ENCODE measurements at places on chromosomes 5 and 9.
A peak's percentile ranks its signal among the peaks of the same experiment; 100 is the strongest.

DNA sequence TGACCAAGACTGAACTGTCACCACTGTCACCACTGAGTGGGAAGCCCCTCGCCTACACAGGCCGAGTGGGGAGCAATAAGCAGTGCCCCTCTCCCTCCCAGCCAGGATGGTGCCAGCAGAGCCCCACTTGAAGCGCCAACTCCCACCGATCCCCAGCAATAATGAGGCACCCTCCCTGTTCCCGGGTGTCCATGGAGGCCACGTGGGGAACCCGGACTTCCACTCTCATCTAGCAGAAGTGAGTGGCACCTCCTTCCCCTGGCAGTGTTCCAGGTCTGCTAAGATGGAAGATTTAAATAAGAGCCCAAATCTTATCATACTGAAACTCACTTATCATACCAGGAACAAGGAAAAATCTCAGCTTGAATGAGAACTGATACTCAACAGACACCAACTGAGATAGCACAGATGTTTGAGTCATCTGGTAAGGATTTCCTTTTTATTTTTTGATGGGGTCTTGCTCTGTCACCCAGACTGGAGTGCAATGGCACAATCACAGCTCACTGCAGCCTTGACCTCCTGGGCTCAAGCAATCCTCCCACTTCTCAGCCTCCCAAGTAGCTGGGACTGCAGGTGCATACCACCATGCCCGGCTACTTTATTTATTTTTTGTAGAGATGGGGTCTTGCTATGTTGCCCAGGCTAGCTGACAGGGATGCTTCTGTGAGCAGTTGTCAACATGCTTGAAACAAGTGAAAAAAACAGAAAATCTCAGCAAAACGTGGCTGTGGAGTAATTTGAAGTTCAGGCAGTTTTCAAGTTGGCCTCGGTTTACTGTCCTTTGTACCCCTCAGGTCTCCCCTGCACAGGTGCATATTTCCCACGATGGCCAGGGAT is 29.6 kb upstream of the ASS1 start:
- DNase-seq, result peak; percentile 36

DNA sequence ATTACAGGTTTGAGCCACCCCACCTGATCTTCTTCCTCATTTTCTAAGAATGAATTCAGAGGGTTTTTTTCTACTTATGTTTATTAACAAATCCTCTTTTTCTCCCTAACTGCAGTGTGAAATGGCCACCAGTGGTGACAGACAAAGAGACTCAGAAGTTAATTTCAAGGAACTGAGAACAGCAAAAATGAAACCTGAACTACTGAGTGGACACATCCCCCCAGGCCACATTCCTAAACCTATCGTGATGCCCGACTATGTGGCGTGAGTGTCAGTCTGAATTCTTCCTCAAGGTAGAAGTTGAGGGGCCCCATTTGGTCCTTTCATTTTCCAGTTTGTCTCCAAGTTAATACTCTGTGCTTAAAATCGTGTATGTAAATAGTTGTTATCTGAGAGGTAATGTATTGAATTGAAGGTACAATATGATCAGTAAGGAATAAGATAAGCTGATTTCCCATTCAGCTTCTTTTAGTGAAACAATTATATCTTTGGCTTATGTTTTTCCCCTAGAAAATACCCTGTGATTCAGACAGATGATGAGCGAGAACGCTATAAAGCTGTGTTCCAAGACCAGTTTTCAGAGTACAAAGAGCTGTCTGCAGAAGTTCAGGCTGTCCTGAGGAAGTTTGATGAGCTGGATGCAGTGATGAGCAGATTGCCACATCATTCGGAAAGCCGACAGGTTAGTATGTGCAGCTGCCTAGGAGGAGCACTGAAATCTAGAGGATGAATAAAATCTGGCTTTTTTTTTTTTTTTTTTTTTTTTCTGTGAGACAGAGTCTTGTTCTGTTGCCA is 17.7 kb downstream of the MARVELD2 start:
- peak; percentile 86 for DNase-seq

GRCh38 chr9:108072740-108073139 is 583.2 kb upstream of the KLF4 start:
- no peak for DNase-seq

DNA sequence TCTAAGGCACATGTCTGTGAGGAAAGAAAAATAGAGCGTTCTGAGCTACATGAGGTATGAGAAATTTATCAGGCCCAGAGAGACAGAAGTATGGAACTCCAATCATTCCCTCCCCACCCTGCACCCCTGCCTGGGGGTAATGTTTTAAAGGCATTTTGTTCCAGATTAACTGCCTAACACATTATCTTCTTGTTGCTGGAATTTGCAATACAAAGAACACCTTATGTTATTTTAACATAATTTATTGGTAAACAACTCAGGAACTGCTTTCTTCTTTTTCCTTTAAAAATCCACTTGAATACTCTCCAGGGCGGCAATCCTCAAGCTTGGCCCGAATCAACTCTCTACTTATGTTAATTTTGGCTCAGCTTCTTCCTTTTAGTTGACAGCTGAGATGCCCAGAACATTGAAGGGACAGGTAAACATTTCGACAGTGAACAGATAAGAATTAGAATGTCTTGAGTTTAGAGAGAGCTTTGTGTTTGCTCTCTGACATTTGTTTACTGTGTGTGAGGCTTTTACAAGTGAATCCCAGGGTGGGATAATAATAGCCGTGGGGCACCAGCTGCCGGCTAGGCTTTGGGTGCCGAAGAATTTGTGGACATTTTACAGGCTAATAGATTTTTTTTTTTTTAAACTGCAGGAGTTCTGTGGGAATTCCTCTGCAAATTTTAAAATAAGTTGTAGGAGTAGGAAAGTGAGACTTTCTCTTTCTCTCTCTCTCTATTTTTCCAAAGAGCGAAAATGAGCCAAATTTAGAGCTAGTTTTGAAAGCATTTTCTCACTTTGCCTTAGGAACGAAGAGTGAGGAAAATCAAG is 96.4 kb upstream of the TAF11L2 start:
- DNase-seq, result no peak

- DNase-seq, result peak; percentile 2
These were observed 70.2 kb downstream of the ANKRD33B start for GRCh38 chr5:10634050-10634449.

GRCh38 chr5:146025114-146025680 is 80.2 kb downstream of the PLAC8L1 start:
- DNase-seq, result no peak

GRCh38 chr9:111959468-111960359 is 63.1 kb downstream of the UGCG start:
- peak; percentile 77 for DNase-seq

GRCh38 chr5:56819060-56819881 is 3.9 kb downstream of the MAP3K1 start:
- DNase-seq, result peak; percentile 56

DNA sequence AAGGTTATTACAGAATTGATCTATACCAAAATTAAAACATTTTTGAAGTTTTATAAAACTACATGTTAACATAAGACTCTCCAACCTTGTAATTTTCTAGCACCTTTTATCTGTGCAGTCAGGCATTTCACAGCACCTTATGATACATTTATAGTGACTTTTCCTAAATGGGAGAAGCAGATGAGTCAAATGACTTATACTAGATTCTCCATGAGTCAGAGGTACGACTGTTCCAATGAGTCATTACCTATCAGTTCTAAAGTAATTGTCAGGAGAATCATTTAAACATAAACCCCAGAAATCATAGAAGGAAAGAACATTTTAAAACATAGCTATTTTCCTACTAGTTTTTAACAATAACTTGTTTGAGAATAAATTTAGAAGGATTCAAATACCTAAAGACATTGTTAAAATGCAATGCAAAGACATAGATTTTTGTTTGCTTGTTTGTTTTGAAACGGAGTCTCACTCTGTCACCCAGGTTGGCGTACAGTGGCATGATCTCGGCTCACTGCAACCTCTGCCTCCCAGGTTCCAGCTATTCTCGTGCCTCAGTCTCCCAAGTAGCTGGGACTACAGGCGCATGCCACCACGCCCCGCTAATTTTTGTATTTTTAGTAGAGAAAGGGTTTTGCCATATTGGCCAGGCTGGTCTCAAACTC is 34.7 kb upstream of the DMXL1 start:
- DNase-seq, result no peak

DNA sequence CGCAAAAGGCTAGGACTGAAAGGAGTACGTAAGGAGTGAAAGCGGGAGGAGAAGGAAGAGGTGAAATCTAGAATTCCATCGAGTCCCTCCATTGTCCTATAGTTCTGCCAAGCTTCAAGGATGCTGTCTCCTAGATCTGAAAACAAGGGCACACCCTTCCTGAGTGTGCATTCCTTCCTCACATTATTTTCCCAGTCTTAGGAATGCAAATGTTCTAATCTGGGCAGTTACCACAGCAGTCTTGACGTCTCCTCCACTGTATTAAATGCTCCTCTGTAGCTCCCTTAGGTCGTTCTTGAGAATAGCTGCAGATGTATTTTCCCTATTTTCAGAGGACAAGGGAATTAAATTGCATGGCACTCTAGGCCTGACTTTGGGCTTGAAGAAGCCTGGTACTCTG is 127.6 kb downstream of the SLIT3 start:
- no peak for DNase-seq

GRCh38 chr9:33159777-33160127 is 7.4 kb downstream of the B4GALT1 start:
- peak; percentile 95 for DNase-seq

DNA sequence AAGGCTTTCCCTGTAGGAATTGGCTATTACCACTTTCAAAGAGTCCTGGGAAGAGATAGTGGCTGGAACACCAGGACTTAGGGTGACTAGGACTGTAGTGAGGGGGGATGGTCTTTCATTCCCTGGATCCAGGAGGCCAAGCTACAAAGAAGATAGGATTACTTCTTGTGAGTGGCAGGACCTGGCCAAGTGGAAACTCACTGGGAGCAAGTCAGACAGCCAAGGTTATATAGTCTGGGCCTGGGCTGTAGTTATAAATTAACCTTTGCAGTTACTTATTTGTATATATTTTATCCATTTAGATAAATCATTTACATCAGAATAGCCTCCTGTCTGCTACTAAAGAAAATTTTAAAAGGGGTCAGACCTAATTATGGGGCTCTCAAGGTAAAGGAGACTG is 124.3 kb downstream of the TLR4 start:
- DNase-seq, result no peak

DNA sequence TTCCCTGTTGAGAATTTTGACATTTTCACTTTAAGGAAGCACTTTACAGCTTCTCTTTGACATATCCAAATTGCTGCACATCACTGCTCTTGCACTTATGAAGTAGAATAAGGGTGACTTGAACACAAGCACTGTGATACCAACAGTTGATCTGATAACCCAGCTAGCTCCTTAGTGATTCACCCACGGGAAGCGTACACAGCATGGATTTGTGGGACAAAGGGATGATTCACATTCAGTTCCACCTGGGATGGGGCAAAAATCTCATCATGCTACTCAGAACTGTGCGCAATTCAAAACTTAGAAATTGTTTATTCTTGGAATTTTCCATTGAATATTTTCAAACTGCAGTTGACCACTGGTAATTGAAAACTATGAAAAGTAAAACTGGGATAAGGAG is 1565.5 kb upstream of the CDH9 start:
- DNase-seq, result no peak

GRCh38 chr5:3604501-3604900 is 8.9 kb downstream of the IRX1 start:
- no peak for DNase-seq

DNA sequence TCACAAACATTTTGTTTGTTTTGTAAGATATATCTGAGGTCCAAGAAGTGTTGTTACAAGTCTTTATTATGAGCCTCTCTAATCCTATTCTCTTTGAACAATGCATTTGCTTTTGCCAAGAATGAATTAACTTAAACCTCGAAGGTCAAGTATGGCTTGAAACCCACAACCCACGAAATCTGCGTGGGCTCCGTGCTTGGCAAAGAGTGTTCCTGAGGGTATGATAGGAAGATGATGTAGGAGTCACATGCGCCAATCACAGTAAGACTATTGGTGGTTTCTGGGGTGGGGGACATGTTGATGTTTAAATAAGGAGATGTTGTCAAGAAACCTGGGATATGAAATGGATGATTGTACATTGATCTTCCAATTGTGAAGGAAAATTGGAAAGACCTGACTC is 330.8 kb upstream of the RFX3 start:
- no peak for DNase-seq

Data from MV-4-11 (cell line).